Stomach (tissue), 19 donors: ENCODE measurements at places on chromosomes 11 and 22. TPM values are rescaled to one million over a fixed set of nuclear protein-coding genes. Genes with fewer than 3 reads are reported as not detected.

The KRTAP5-8 gene
- total RNA-seq, result not detected

The UBQLN3 gene
- not detected for total RNA-seq

The GGTLC3 gene
- not detected for total RNA-seq

The TBX10 gene
- not detected for total RNA-seq

The OR4D5 gene
- total RNA-seq, result not detected

The SYT8 gene
- 13.4 TPM for total RNA-seq

The MCHR1 gene
- not detected for total RNA-seq

The FXYD2 gene
- total RNA-seq, result 0.45 TPM

The MRE11 gene
- total RNA-seq, result 6.7 TPM

The PATE2 gene
- not detected for total RNA-seq

The OR51S1 gene
- total RNA-seq, result not detected

The SHANK3 gene
- 12.7 TPM for total RNA-seq

The HTR3B gene
- not detected for total RNA-seq

The DEFB131B gene
- total RNA-seq, result not detected

The UBQLNL gene
- total RNA-seq, result not detected

The NXPE4 gene
- not detected for total RNA-seq

The GTF2H1 gene
- 65.3 TPM for total RNA-seq

The RASSF7 gene
- 330 TPM for total RNA-seq

The GDPD4 gene
- total RNA-seq, result not detected

The ABCC8 gene
- 34.5 TPM for total RNA-seq

The LRRC10B gene
- total RNA-seq, result 0.92 TPM

The SOX6 gene
- 4.3 TPM for total RNA-seq

The GAL gene
- total RNA-seq, result not detected
